ENCODE measurements at places on chromosomes 7 and 10.

- no peak for DNase-seq
These were observed 68.2 kb downstream of the CHST15 start for GRCh38 chr10:124025152-124025551.

DNA sequence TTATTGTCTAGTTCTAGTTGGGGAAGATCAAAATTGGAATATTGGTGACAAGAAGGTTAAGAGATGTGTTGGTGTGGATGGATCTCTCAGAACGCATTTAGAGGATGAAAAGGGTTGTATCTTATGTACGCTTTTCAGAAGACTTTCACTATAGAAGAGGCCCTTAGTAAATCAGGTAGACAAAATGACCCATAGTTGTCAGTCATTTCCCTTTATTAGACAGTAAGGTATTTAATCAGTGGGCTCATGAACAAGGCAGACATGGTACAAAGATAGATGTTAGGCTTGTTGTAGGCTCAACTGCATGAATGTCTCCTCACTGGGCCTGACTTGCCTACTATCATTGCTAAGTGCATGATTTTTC lies 359.2 kb downstream of the PHF14 start:
- DNase-seq = no peak

DNA sequence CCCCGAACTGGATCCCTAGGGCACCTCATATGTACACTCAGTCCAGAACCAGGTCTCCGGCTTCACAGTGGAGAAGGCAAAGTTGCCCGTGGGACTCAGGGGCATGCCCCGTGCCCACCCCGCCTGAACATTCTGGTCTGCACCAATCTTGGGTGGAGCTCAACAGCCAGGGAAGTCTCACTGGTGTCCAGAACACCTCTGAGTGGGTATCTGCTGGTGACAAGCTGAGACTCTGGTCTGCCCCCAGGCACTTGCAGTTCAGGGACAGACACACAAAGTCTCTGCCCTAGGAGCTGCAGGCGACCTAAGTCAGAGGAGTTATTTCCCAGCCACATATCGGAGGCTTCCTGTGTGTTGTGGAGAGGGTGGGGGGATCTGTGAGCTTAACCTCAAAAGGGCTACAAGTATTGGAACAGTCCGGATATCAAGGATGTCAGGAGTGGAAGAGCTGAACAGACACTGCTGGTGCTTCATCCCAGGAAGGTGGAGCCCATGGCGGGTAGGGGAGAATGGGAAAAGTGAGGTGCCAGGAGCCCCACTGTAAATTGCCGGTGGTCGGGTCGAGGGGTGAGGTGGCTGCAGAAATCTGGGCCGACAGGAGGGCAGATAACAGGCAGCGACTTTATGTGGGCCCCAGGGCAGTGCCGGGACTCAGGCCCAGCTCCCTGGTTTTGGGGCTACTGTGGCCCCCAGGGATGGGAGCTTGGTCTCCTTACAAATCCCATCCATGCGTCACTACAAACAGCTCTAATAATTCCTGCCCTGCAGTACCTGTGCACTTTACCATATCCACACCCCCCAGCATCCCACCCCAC lies 8.6 kb upstream of the TLX1 start:
- DNase-seq = no peak

GRCh38 chr10:12081879-12082557 lies 13.3 kb downstream of the DHTKD1 start:
- DNase-seq = no peak

DNA sequence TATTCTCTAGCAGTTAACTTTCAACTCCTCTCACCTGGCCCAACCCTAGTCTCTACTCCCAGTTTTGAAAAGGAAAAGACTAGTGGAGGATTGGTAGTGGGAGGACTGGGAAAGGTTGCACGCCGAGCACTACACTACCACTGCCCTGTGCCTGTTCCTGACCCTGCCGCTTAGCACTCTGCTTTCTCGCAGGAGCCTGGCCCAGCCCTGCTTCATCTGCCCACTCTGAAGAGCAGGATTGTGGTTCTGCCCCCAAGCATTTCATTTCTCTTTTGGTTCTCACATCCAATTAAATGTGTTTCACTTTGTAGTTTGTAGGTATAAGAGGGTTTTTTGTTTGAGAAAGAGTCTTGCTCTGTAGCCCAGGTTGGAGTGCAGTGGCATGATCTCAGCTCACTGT lies 31.5 kb upstream of the RBM20 start:
- DNase-seq = no peak

DNA sequence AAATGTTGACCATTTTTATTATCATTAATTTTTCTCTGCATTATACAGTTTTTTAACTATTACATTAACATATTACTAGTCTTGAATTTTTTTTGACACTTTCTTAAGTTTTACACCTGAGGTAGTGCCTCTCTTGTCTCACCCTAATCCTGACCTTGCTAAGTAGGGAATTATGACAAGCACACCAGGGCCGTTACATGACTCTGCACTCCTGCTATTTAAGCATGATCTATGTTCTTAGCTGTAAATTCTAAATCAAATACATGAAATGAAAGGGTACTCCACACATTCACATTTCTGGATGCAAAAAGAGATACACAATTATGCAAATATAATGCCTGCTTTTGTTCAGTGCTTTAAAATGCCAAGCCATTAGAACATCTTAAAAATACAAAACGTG lies 23.6 kb downstream of the CPVL start:
- no peak for DNase-seq

- DNase-seq = no peak
These were observed 8.2 kb upstream of the GET4 start for GRCh38 chr7:868189-868486.

- no peak for DNase-seq
These were observed 114.2 kb downstream of the EGFR start for GRCh38 chr7:55132890-55133551.

DNA sequence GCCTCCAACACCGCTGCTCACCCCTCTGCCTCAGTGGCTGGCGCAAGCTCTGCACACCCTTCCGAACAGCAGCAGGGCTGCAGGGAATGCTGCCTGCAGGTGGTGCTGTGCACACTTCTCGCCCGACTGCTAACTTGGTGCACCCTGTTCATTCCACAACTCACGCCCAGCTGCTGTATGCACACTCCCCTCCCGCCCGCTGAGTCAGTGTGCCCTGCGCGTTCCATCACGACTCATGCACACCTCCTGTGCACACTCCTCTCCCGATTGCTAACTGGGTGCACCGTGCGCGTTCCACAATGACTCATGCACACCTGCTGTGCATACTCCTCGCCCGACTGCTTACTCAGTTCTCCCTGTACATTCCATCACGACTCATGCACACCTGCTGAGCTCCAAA lies 21.5 kb downstream of the ADARB2 start:
- no peak for DNase-seq

GRCh38 chr7:24820730-24821044 lies 63.4 kb upstream of the GSDME start:
- DNase-seq = no peak

DNA sequence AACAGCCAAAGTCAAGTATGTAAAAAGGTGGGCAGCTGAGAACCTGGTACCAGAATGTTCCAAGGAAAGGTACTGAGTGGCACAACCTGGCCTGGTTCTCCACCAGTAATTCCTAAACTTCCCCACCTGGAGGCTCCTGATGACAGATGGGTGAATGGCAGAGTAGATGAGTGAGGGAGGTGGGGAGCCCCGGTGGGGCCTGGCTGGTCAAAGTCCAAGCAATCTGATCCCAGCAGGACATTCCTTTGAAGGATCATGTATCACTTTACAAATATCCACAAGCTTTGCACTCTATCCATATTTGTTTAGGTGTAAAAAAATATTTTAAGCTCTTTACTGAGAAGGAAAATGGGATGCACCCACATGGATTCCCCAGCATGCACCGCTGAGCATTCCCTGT lies 250.2 kb downstream of the DPP6 start:
- DNase-seq = no peak

GRCh38 chr10:112304267-112304859 lies 21.2 kb downstream of the TECTB start:
- DNase-seq = no peak

DNA sequence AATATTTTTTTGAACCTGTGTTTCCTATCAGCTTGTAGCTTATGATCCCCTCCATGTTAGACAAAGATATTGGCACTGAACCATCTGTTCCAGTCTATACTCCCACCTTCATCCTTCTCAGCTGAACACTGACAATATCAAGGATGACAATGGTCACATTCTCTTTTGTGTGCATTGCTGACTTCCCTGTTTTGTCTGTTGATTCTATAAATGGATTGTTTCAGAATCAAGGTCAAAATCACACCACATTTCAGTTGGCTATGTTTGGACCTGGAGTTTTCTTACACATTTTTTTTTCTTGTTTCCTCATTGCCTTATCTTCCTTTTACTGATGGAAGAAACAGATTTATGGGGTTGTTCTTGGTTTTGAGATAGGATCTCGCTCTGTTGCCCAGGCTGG lies 11.3 kb upstream of the SMURF1 start:
- no peak for DNase-seq

GRCh38 chr10:6877722-6878392 lies 297.8 kb upstream of the PRKCQ start:
- DNase-seq = no peak

DNA sequence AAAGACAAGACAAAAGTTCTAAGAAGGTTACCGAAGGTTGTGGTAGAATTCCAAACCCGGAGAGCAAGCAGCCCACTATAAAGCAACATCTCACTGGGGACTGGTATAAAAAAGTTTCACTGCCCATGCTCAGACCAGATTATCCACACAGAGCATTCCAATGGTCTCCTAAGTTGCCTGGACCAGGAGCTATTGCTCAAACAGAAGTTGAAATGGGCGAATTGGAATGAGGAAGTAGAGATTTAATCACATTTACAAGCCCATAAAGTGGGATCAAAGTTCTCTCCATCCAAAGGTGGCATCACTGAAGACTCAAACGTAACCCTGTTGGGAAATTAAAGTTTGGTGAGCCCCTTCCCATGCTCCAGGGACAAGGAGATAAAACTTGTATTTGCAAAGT lies 19.8 kb downstream of the OR2F1 start:
- no peak for DNase-seq

DNA sequence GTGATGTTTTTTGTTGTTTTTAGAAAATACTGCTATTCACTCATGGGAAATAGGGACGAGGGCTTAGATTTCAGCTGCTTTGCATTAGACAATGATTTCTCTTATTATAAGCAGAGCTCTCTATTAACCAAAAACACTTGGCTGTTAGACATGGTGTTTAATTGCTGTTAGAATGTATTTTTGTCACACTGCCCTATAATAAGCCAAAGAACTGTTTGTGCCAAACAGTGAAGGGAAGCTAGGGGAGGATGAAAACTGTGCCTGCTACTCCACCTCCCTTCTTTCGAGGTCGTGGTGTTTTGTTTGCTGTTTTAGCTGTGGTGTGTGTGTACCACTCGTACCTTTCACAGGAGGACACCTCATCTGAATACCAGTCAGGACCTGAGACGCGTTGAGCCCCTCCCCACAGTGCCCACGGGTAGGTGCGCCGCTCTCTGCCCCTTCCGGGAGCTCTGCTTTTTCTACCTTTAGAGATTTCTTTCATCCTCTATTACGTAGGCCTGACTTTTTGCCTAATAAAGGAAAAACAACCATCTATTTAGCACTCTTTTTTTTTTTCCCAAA lies 57.9 kb downstream of the CUX1 start:
- no peak for DNase-seq

DNA sequence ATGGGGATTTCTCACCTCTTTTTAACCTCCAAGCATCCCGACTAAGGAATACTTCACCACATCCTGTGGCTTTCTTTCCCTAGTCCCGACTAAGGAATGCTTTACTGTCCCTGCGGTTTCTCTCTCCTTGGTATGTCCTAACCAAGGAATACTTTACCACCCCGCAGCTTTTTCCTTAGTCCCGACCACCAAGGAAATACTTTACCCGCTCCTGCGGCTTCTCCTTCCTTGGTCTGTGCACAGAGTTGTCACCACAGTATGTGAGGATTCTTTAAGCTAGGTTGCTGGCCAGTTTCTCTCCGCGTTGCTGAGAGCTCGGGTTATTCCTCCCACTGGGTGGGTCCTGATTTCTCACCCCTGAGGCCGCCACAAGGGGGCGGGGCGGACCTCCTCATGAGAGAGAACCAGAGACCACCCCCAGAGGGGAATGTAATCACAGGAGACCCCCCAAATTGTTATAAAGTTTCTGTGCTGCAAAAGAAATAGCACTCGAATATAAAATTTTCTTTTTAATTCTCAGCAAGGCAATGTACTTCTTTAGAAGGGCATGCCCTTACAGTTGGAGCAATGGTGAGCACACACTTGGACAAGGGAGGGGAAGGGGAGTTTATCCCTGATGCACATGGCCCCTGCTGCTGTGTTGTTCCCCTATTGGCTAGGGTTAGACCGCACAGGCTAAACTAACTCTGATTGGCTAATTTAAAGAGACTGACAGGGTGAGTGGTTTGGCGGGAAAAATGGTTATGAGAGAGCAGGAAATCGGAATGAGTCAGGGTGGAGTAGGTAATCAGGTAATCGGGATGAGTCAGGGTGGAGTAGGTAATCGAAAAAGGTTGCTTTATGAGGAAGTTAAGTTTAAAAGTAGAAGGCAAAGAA lies 12.8 kb downstream of the SUGCT start:
- DNase-seq = no peak

GRCh38 chr7:8353991-8354390 lies 79.4 kb upstream of the NXPH1 start:
- DNase-seq = no peak

DNA sequence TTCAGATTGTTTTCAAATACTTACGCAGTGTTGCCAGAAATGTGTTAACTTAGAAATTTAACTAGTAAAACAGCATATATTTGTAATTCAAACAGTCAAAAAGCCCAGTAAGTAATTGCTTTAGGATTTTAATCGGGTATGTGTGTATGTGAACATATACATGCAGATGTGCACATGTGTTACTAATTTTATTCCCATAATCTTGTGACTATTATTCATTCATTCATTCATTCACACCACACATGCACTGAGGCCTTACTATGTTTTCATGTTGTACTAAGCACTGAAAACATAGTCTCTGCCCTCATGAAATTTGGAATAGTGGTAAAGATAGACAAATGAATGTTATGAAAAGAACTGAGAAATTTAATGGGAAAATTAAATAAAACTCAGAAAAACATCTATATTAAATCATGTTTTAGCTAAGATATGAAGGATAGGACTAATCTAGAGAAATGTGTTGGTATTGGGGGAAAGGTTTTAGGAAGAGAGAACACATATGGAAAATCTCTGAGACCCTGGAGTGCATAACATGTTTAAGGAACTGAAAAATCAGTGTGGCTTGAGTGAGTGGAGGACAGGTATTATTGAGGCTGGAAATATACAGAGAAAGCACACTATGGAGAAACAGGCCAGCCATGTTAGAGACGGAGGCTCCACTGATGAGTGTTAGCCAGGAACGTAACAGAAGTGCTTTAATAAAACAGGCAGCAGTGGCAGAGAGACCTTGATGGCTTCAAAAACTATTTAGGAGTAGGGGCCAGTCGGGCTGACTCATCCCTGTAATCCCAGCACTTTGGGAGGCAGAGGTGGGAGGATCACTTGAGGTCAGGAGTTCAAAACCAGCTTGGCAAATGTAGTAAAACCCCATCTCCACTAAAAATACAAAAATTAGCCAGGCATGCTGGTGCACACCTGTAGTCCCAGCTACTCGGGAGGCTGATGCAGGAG lies 80.3 kb downstream of the HDAC9 start:
- no peak for DNase-seq

DNA sequence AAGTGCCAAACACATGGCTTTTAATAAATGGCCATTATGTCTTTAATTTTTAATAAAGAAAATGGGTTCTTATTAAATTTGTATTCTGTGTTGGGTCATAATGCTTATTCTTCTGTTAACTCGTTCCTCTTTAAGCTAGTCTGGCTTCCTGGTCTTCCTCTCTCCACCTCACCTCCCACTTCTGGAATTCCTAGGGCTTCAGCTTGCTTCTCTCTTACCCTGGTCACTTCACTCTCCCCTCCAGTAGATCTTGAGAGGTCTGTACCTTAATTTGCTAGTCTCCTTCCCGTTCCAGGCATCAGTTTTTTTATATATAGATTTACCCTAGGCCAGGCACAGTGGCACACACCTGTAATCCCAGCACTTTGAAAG lies 111.2 kb downstream of the RALA start:
- DNase-seq = no peak
